ENCODE measurements at places on chromosomes 1 and 21.

GRCh38 chr1:228376262-228376628, 30.4 kb downstream of the TRIM11 start:
- DNase-seq = no peak

DNA sequence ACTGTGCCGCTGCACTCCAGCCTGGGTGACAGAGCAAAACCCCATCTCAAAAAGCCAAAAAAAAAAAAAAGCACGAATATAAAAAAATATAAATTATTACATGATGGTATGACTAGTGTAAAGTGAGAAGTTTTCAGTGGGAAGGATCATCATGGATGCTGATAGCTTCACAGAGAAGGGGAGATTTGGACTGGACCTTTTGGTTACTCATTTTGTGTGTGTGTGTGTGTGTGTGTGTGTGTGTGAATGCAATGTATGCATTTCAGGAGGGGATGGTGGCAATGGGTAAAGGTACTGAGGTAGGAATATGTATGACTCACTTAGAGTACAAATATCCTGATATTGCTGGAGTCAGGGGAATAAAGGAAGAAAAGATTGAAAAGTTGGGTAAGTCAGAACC, 22.7 kb upstream of the SDE2 start:
- no peak for DNase-seq

GRCh38 chr1:116435806-116436610, 63.0 kb downstream of the ATP1A1 start:
- no peak for DNase-seq

GRCh38 chr1:226981386-226981817, 41.3 kb downstream of the COQ8A start:
- DNase-seq = no peak

- peak; percentile 75 for DNase-seq
These were observed 101.7 kb downstream of the NEK7 start for GRCh38 chr1:198258491-198258890.

- DNase-seq = no peak
These were observed 8.0 kb upstream of the PCBP3 start for GRCh38 chr21:45635271-45636151.

DNA sequence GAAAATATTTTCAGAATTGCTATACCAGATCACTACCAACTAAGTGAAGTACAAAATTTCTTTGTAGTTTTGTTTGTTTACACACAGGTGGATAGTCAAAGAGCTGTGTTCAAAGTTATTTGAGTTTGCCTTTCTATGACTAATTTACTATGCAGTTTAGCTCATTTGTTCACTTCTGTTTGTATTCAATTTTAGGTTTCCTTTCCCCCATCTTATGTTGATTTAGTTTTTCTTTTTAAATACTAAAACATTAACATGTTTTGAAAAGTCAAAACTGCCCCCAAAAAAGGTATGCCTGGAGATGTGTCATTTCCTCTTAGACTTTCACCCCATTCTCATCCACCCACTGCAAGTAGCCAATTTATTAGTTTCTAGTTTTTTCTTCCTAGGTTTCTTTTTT, 18.7 kb upstream of the RIPPLY3 start:
- DNase-seq = no peak

DNA sequence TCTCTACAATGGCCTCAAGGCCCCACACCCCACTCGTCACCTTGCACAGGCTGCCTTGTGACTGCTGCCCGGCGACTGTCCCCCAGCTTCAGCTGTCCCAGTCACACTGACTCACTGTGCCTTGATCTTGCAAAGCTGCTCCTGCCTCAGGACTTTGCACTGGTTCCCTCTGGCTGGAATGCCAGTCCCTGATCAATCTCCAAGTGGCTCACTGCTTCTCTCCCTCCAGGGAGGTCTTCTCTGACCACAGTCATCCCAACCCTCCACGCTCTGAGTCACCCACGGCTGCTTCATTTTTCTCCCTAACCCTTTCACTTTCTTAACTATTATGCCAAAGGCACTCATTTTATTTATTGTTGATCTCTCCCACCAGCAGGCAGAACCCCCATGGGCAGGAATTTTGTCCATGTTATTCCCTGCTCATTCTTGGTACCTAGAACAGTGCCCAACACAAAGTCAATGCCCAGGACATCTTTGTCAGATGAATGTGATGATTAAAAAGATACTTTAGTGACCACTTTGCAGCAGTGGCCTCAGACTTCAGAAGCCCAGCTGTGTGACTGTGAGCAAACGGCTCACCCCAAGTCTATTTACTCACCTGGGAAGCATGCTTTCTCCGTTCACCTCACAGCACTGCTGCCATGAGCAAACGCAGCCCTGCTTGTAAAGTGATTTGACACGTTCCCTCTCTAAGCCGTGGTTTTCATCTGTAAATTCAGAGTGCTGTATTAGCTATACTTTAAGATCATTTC, 53.4 kb downstream of the ZBTB18 start:
- DNase-seq = no peak

DNA sequence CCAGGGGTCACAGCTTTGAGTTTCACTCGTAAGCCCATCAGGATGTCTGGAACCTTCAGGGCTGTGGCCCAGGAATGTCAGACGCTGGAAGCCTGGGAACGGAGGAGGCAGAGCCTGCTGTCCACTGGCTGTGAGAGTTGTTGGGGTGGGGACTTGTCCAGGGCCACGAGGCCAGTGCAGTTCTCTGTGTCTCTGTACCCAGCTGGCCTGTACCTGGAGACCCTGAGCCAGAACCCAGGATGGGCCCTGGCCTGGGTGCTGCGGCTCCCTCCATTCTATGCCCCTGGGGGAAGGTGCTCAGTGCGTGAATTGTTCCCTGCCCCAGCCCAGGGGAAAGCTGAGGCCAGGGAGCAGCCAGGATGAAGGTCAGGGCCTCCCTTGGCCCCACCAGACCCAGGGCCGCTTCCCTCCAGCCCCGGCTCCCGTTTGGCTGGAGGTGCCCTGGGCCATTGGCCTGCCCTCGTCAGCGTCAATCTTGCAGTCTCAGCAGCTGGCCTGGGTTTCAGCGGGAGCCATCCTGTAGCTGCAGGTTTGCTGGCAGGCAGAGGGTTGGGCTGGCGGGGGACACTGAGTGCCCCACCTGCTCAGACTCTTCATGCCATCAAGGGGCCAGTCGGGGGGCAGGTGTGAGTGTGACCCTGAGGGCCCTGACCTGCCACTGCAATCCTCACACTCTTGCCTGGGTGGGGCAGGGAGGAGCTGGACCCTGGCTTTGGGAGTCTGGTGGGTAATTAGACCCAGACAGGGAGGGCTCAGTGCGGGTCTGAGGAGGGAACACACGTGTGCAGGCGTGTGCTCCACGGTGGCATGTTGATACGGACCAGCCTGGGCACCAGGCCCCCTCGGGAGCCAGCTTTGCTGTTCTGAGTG, 724 bp upstream of the CALML6 start:
- no peak for DNase-seq

- no peak for DNase-seq
These were observed 329.3 kb upstream of the NR5A2 start for GRCh38 chr1:199698222-199698621.

GRCh38 chr1:227532019-227532619, 31.2 kb upstream of the ZNF678 start:
- no peak for DNase-seq

GRCh38 chr1:83619170-83619896, 379.6 kb downstream of the TTLL7 start:
- DNase-seq = no peak

DNA sequence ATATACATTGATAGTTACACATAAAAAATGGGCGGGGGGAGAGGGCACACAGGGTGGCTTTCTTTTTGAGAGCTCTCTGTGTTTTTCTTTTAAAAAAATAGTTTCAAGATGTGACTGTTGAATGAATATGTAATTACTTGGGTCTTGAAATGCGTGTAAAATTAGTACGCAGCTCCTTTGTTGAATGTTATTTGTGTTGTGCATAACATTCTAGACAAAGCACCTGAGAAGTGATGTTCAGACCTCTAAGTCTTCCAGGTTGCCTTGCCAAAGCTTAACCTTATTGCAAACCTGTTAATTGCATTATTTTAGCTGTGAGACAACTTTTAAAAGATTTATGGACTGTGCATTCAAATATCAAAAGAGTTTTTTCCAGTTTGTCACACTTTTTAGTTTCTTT, 5.4 kb downstream of the PBX1 start:
- no peak for DNase-seq

DNA sequence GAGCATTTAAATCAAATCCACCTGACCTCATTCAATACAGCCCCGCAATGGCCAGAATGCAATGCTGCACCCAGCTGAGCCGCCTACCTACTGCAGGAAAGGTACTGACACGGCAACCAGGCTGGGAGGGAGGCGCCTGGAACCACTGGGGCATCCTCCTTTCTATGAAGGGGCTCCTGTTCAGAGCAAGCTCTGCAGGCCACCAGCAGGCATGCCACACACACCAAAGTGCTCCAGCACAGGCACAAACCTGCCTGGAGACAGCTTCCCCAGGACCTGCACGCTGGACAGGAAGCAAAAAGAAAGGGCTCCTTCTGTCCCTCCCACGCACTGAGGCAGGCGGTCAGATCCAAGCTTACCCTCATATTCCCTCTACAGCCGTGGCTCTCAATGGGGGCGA, 21.2 kb downstream of the CTNNBIP1 start:
- no peak for DNase-seq

DNA sequence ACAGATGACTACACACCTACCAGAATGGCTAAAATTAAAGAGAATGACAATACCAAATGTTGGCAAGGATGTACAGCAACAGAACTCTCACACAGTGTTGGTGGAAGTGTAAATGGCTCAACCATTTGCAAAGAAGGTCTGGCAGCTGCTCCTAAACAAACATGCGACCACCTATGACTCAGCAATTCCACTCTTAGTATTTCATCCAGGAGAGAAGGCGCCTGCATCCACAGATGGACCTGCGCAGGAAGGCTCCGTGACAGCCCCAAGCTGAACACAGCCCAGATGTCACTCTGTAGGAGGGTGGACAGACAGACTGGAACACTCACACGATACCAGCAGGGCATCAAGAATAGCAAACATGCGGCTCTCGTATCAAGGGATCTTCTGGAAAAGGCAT, 6.7 kb downstream of the PTTG1IP start:
- DNase-seq = no peak

DNA sequence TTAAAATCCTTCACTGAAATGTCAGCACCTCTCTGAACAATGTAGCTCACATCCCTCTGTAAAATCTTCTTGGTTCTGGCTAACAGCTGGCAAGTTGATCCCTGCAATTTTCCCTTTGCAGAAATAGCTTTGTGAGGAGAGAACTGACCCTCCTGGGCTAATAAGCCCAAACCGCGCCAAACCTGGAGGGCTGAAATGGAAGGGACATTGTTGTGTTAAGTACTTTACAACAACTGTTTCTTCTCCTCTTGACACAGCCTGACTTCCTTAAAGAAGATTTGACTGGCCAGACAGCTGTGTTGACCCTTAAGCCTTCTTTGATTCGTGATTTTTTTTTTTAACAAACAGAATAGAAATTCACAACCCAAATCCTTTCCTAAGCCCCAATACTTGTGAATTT, 5.7 kb downstream of the LMX1A start:
- no peak for DNase-seq

DNA sequence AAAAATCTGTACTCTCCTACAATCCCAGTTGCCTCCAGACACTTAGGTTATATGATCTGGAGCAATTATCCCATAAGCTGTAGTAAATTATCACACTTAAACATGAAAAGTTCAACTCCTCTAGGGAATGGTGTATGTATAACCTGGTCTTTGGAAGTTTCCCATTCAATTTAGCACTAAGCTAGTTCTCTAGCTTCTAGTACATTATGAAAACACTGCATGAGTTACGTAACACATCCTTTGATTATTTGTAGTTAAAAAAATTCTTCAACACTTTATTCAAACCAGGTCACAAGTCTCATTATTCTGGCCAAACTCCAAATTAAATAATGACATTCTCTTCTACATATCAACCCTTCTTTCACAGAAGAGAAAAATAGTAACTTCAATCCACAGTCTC, 827.0 kb upstream of the ADAMTS5 start:
- no peak for DNase-seq

DNA sequence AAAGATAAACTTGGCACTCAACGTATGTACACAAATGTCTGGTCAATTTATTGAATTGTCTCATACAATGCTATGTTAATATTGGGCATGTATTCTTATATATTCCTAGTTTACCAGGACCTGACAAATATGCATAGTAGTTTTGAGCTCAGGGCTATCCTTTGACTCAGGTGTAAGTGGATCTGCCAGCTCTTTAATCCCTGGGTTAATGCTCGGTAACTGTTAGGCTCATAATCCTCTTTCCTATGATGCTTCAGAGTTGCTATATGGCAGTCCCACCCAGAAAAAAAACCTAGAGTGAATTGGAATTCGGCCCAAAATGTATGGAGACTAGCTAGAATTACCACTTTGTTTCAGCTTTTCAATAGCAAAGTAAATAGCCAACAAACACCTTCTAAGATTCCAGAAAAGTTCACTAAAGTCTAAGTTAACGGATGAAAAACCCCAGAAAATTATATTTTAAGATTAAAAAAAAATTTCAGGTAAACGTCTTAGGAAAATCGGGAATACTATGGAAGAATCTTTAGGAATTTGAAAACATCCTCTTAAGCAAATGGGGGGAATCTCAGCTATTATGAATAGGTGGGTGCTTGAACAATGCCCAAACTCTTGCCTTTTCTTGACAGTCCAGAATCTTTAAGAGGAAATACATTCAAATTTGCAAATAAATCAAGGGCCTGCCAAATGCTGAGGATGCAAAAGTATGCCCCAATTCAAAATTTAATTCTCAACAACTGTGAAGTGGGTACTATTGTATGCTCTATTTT, 10.9 kb downstream of the H3-3A start:
- DNase-seq = no peak

DNA sequence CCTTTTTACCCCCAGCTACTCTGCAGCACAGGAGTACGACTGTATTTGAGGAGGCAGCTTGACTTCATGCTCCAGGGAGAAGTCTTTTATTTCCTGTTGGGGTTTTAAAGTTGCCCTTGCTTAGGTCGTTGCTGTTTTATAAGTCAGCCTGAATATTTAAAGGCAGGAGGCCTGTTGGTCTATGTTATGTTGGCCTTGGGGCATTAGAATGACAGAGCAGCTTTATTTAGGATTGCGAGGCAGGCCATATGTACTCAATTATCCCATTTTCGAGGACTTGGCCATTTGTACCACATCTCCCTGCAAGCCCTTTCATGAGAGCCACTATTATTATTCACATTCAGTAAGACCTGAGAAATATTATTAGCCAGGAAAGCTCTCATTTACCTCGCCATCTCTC, 47.0 kb downstream of the KIF26B start:
- DNase-seq = no peak

DNA sequence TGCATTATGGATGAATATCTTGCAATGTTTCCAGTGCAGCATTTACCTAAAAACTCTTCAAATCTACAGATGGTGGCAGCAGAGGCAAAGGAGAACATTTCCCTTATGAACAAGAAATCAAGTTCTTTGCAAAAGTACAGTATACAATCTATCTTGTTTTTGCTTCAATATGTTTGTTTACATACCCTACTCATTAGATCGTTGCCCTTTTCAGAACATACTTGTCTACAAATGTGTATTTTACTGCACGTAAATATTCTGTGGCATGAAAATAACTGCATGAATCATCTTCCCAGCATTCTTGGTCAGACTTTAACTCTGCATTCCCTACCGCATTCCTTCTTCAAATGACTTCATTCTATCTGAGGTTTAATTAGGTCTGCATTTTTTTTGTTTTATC, 212.7 kb downstream of the ZP4 start:
- no peak for DNase-seq

GRCh38 chr1:200082329-200082728, 54.8 kb downstream of the NR5A2 start:
- no peak for DNase-seq

Data from activated CD4-positive, alpha-beta T cell treated with anti-CD3 and anti-CD28 coated beads, Interleukin-2, amount 50 U/mL, for 16 hours (primary cell).